ENCODE measurements at places on chromosomes 5 and 9. TPM values are rescaled to one million over a fixed set of nuclear protein-coding genes. Genes with fewer than 3 reads are reported as not detected.

- H3K27ac ChIP-seq = no peak overlapping the region
- H3K27me3 ChIP-seq = no peaks in the 10 kb centered on the region
- DNase-seq = peak; percentile 44
- H3K36me3 ChIP-seq = no peaks in the 10 kb centered on the region
- no peak overlapping the region for H3K4me3 ChIP-seq
Measured at GRCh38 chr5:35470866-35471265, 146.8 kb upstream of the SPEF2 start.

Gene HEMGN
- total RNA-seq = not detected

GRCh38 chr9:18863791-18864190 is 169.2 kb downstream of the SAXO1 start:
- H3K4me3 ChIP-seq = no peak overlapping the region
- H3K27me3 ChIP-seq = no peaks in the 10 kb centered on the region
- no peak for DNase-seq
- H3K36me3 ChIP-seq = no peaks in the 10 kb centered on the region

DNA sequence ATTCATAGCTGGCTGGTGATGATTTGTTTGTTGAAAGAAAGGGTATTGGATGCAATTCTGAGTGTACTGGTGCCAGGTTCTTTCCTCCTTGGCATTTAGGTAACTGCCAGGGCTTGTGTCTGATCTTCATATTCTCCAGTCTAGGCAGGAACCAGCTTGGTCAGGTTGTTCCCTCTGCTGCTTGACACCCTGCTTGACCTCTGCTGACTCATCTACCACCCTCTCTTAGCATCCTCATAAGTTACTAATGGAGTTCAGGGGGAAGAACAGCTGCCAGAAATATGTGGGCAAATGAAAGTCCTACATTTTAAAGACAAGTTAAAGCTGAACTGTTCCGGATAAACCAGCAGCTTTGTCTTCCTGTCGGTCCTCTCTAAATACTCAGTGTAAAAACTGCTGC is 116.1 kb upstream of the TNC start:
- no peaks in the 10 kb centered on the region for H3K27me3 ChIP-seq
- no peaks in the 10 kb centered on the region for H3K4me1 ChIP-seq
- H3K4me3 ChIP-seq = no peak overlapping the region
- H3K36me3 ChIP-seq = no peaks in the 10 kb centered on the region
- H3K27ac ChIP-seq = no peak overlapping the region
- no peak for DNase-seq

DNA sequence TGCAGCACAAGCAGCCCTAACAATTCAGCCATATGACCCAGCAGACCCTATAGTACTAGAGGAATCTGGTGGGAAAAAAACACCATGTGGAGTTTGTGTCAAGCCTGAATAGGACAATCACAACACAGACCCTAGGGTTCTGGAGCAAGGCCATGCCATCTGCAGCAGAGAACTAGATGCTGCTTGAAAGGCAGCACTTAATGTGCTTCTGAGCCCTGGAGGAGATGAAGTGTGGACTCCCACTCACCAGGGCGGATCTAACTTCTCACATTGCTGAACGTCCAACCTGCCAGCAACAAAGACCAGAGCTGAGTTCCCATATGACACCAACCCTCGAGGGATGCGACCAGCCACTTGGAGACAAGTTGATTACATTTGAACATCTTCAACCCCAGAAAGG is 43.2 kb downstream of the GABBR2 start:
- no peak for DNase-seq
- H3K27ac ChIP-seq = no peak overlapping the region
- no peak overlapping the region for H3K4me3 ChIP-seq
- no peaks in the 10 kb centered on the region for H3K27me3 ChIP-seq
- H3K4me1 ChIP-seq = no peaks in the 10 kb centered on the region

DNA sequence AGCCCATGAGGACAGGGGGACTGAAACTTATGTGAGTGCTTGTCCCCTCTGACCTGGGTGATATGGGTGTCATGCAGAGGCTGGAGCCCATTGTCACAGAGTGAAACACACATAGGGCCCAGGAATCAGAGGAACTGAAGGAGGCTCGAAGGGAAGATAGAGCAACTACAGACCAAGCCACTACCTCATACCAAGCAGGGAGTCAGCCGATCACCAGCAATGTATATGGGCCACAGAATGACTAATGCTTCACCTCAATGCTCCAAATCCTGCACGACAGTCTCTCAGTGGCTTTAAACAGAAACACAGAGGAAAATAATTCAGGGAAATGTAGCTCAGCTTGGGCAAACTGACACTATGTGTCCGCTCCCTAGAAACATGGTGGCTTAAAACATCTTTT is 8.9 kb upstream of the FBXW11 start:
- no peak for DNase-seq
- no peaks in the 10 kb centered on the region for H3K27me3 ChIP-seq
- H3K4me3 ChIP-seq = no peak overlapping the region
- no peaks in the 10 kb centered on the region for H3K4me1 ChIP-seq
- no peak overlapping the region for H3K27ac ChIP-seq

- H3K36me3 ChIP-seq = no peaks in the 10 kb centered on the region
- H3K27ac ChIP-seq = no peak overlapping the region
- H3K4me3 ChIP-seq = no peak overlapping the region
- H3K4me1 ChIP-seq = no peaks in the 10 kb centered on the region
- no peak for DNase-seq
Measured at GRCh38 chr5:1732945-1733344, 66.7 kb downstream of the MRPL36 start.

DNA sequence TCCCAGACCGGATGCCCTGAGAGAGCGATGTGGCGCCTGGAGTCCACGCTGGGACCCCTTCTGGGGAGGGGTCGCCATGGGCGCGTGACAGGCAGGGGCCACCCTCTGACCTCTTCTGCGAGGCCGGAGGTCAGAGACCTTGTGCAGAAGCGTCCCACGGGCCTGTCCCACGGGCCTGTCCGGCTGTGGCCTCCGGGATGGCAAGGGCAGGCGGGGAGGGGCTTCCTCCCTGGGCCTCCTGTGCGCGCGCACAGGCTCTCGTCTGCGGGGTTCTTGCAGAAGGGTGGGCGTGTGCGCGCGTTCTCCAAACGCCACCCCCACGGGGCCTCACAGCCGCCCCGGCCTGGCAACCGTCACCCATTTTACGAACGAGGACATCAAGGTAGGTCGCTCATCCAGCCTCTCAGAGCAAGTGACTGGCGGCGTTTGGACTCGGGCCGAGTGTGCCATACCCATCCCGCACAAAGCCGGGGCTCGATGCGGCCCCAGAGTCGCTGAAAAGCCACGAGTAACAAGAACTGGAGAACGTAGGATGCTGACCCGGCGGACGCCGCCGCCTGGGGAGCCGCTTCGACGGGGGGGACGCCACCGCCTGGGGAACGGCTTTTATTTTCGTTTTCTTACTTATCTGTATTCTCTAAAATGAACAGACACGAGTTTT is 897 bp downstream of the AHRR start:
- peaks cover 35% of the 10 kb centered on the region for H3K27me3 ChIP-seq
- no peak for DNase-seq
- H3K4me1 ChIP-seq = peaks cover 23% of the 10 kb centered on the region
- H3K4me3 ChIP-seq = peak overlapping the region; percentile 68
- H3K27ac ChIP-seq = no peak overlapping the region

Gene ERP44
- total RNA-seq = 13.8 TPM

Gene SOX30
- not detected for total RNA-seq

Gene SLC6A19
- 0.02 TPM for total RNA-seq

Gene PDZD2
- total RNA-seq = not detected

Gene CDC25C
- 27.6 TPM for total RNA-seq

DNA sequence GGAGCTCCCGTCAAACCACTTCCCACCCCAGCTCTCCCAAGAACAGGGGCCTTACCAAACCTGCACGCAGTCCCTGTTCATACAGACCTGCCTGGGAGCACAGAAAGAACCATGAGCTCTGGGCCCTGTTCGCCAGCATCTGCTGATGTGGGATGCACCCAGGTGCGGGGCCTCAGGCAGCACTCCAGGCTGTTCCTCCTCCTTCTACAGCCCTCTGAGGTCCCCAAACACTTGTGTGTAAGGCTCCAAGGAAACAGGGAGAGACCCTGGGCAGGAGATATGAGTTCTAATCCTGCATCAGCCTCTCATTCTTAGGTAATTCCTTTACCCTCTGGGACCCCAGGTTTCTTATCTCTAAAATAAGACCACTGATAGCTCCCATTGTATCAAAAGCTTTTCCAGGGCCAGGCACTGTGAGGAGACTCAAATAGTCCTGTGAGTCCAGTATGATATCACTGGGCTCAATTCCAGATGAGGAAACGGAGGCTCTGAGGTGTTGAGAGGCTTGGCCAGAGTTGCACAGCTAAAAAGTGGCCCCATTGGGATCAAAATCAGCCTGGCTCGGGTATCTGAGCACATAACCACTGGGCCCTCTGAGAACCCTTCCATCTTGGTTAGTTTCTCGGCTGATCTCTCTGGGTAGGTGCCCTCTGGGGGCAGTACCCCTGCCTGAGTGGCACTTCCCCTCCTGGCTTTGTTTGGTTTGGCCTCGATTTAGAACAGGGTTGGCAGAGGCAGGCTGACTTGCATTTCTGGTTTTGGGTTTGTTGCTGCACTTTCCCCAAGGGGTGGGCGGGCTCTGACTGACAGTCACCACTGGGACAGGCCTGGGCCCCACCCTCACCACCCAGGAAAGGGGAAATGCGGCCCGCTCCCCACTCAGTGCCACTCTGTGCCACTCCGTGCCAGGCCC is 116.8 kb downstream of the RGS3 start:
- DNase-seq = no peak
- H3K4me3 ChIP-seq = no peak overlapping the region
- H3K27ac ChIP-seq = no peak overlapping the region
- no peaks in the 10 kb centered on the region for H3K27me3 ChIP-seq
- peaks cover 9% of the 10 kb centered on the region for H3K36me3 ChIP-seq

GRCh38 chr5:68086857-68087256 is 128.7 kb upstream of the PIK3R1 start:
- H3K27ac ChIP-seq = no peak overlapping the region
- DNase-seq = no peak
- H3K4me1 ChIP-seq = no peaks in the 10 kb centered on the region
- H3K36me3 ChIP-seq = no peaks in the 10 kb centered on the region
- H3K4me3 ChIP-seq = no peak overlapping the region
- no peaks in the 10 kb centered on the region for H3K27me3 ChIP-seq

GRCh38 chr5:155587458-155587857 is 573.9 kb downstream of the KIF4B start:
- no peaks in the 10 kb centered on the region for H3K4me1 ChIP-seq
- no peak overlapping the region for H3K4me3 ChIP-seq
- no peaks in the 10 kb centered on the region for H3K27me3 ChIP-seq

GRCh38 chr9:23321049-23321448 is 505.0 kb downstream of the ELAVL2 start:
- H3K27ac ChIP-seq = no peak overlapping the region
- H3K27me3 ChIP-seq = no peaks in the 10 kb centered on the region
- H3K36me3 ChIP-seq = no peaks in the 10 kb centered on the region
- no peak overlapping the region for H3K4me3 ChIP-seq
- no peak for DNase-seq

Gene SMIM33
- total RNA-seq = not detected

DNA sequence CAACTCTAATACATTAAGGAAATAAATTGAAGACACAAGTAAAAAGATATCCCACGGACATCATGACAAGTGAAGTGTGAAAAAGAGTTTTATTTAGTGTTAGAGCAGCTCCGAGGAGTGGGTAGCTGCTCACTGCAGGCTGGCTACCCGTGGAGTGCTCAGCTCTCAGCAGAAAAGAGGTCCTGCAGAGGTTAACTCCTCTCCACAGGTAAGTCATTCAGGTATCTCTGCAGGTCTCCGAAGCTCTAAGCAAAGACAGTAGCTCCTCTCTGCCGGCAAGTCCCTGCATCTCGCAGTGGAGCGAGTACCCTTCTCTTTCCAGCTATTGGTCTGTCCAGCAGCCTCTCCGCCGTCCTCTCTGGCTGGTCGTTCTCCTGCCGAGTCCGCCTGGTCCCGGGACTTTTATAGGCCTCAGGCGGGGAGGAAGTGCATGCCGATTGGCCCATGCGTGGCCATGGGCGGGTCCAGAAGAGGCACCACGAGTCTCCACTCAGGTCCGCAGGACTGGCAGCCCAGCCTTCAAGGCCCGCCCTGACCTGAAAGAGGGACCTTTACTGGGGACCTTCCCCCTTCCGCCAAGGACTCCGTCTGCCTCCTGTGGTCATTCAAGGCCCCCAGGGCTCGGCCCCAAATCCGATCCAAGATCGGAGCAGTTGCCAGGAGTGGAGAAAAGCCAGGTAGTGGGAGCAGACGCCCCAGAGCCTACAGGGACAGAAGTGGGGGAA is 29.9 kb downstream of the BTNL9 start:
- DNase-seq = no peak
- no peak overlapping the region for H3K27ac ChIP-seq
- H3K27me3 ChIP-seq = peaks cover 44% of the 10 kb centered on the region
- no peaks in the 10 kb centered on the region for H3K4me1 ChIP-seq
- H3K4me3 ChIP-seq = no peak overlapping the region

Gene IFNW1
- not detected for total RNA-seq

DNA sequence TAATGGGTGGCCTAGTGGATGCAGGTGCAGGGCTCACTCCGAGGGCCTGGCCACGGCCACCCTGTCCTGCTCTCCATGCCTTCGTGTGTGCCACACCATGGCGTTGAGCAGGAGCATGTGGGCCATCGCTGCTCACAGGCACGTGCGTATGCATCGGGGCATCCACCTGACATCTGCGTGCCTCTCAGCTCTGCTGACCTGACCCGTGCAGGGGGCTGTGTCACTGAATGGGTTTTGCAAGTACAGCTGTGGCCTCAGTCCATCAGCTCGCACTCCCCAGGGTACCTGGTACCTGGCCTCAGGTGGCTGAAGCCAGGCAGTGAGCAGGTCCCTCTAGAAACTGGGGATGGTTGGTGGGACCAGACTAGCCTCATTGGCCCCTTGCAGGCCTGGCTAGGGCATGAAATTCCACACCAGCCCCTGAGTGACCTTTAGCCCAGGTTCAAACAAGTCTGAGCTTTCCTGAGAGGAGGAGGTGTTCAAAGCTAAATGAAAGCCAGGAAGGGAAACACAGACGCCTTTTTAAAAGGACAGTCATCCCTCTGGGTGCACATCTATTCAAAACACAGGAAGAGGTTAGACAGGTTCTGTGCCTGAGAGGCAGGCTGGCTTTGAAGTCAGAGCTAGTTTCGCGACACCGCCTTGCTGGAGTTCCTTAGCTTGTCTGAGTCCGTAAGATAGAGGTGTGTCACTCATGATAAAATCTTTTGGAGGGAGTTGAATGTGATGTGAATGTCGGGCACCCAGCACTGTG is 74.0 kb downstream of the MACROH2A1 start:
- peak overlapping the region; percentile 54 for H3K4me3 ChIP-seq
- DNase-seq = peak; percentile 87
- H3K27ac ChIP-seq = peak overlapping the region; percentile 35
- H3K4me1 ChIP-seq = peaks cover 89% of the 10 kb centered on the region
- H3K27me3 ChIP-seq = no peaks in the 10 kb centered on the region

Gene PCDHGB3
- total RNA-seq = 0.40 TPM

DNA sequence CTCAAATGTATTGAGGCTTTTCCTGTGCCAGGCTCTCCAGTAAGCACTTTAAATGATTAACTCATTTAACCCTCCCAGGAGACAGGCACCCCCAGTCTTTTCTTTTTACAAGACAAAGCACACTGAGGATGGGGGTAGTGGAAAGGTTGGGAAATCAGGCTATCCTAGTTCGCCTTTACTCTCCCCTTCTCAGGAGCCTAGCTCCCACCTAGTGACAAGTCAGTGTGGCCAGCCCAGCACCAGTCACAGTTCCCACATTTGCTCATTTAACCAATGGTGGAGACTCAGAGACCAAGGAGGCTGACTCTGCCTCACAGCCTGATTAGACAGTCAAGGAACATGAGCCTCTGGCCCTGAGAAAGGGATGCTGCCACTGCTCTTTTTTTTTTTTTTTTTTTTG is 3.5 kb downstream of the ALDH7A1 start:
- H3K27ac ChIP-seq = no peak overlapping the region
- H3K36me3 ChIP-seq = peaks cover 4% of the 10 kb centered on the region
- DNase-seq = no peak
- H3K4me3 ChIP-seq = no peak overlapping the region

Gene DOCK2
- not detected for total RNA-seq

Measured in HepG2 (cell line).